ENCODE measurements at places on chromosomes 3 and 15.

DNA sequence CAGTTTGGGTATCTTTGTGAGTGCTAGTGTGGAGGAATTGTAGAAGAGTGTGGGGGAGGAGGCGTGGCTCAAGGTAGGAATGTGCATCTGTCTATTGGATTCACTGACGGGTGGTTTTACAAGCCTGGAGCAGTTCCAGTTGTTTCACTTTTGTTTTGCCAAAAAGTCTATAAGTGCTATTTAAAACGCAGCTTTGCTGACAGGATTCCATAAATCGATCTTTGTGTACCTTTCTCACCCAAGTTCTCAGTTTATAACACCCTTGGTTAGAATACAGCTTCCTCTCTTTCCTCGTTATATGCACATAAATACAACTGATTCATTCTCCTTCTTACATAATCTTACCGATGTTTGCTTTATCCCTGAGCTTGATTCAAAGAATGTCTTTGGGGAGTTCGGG is 123.2 kb upstream of the UBE2E2 start:
- H3K27ac ChIP-seq: no peak overlapping the region
- H3K4me1 ChIP-seq: peaks cover 4% of the 10 kb centered on the region
- no peaks in the 10 kb centered on the region for H3K27me3 ChIP-seq

- peak overlapping the region; percentile 80 for H3K4me3 ChIP-seq
- peak; percentile 71 for DNase-seq
- peak overlapping the region; percentile 98 for H3K27ac ChIP-seq
- peaks cover 63% of the 10 kb centered on the region for H3K4me1 ChIP-seq
These were observed 63.9 kb downstream of the IQSEC1 start for GRCh38 chr3:13009132-13009945.

DNA sequence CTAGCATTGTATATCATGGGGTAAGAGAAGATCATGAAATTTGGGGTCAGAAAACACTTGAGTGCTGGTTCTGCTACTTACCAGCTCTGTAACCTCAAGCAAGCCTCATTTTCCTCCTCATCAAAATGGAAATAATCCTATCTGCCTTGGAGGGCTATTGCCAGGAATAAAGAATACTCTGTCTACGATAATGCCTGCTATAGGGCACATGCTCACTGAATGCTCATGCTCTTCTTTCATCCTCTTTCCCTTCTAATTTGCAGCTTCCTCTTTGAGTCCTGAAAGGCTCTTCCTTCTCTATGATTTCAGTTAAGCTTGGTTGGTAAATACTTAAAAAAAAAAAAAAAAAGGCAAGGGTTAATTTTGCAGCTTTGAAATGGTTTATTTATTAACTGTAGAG is 12.8 kb downstream of the RTP1 start:
- H3K27me3 ChIP-seq: peaks cover 7% of the 10 kb centered on the region
- no peaks in the 10 kb centered on the region for H3K4me1 ChIP-seq
- H3K4me3 ChIP-seq: no peak overlapping the region

DNA sequence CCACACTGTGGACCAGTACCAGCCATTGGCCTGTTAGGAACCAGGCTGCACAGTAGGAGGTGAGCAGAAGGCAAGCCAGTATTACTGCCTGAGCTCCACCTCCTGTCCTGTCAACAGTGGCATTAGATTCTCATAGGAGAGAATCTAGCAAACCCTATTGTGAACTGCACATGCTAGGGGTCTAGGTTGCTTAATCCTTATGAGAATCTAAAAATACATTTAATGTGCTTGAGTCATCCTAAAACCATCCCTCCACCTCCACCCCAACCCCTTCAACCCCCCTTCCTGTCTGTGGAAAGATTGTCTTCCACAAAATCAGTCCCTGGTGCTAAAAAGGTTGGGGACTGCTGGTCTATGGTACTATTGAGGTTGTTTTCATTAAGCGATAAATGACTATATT is 49.3 kb upstream of the KCNAB1 start:
- no peak for DNase-seq
- no peaks in the 10 kb centered on the region for H3K4me1 ChIP-seq
- no peak overlapping the region for H3K27ac ChIP-seq
- no peak overlapping the region for H3K4me3 ChIP-seq
- peaks cover 12% of the 10 kb centered on the region for H3K27me3 ChIP-seq
- no peaks in the 10 kb centered on the region for H3K36me3 ChIP-seq

DNA sequence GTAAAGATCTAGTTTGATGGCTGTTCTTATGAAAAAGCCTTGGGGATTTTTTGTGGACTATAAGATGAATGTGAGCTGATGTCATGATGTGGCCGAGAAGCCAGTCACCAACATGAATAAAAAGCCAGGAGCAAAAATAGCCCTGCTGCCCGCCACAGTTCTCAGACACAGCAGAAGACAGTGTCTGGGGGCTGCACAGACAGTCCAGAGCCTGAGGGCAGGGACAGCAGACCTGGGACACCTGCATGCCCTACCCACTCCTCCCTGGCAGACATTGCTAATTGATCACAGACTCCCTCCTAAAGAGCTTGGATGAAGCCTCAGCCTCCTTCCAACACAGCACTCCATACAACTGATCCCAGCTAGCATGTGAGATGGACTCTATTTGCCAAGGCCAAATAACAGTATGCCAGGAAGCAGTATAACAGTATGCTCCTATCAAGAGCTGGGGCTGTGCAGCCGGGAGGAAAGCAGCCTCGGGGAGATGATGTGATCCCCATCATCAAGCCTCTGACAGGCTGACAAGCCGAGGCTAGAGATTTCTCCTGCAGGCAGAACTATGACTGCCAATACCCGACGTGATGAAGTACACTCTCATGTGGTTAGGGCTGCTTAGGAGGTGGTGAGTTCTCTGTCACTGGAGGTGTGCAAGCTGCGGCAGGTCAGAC is 105.4 kb upstream of the RPL32 start:
- no peak overlapping the region for H3K27ac ChIP-seq
- peaks cover 34% of the 10 kb centered on the region for H3K4me1 ChIP-seq
- DNase-seq: no peak
- peaks cover 3% of the 10 kb centered on the region for H3K36me3 ChIP-seq
- H3K27me3 ChIP-seq: no peaks in the 10 kb centered on the region

DNA sequence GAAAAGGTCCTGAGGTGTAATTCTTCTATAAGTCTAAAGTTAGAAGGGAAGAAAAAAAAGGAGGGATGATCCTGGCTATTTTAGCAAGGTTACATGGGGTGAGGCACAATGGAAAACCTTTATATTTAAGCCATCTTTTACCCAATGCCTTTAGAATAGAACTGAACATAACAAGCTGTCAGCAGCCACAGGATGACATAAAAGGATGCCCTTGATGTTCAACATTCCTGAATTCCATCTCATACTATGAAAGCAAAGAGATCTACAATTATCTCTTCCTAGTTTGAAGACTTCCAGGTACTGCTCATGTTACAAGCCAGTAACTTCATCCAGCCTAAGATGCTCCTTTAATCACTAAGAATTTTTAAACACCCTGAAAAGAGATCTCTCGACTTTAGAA is 26.9 kb downstream of the NEK10 start:
- H3K27me3 ChIP-seq: peaks cover 1% of the 10 kb centered on the region
- H3K27ac ChIP-seq: no peak overlapping the region
- H3K36me3 ChIP-seq: no peaks in the 10 kb centered on the region
- H3K4me3 ChIP-seq: no peak overlapping the region

DNA sequence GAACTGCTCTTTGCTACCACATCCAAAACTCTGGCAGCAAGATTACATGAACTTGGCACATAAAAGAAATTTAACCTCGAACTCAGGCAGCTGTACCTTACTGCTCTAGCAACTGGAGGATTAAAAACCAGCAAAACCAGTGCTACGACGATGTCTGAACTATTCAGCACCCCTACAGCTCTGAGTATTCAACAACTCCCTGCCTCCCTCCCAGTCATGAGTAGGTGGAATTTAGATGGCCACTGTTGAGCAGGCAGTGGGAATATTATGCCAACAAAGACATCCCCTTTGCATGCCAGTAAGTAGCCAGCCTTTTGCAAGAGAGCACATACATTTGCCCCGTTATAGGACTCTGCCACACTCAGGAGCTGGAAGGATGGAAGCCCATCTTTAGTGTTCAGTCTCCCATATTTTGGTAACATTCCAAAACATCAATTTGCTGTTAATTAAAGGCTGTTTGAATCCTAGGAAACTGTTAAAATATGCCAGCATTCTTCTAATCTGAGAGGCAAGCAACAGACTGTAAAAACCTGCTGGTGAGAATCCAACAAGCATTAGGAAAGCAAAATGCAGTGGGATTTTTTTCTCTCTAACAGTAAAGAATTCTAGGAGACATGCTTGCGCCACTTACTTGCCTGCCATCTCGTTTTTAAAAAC is 85.4 kb downstream of the ZNF385D start:
- no peaks in the 10 kb centered on the region for H3K36me3 ChIP-seq
- H3K4me3 ChIP-seq: no peak overlapping the region
- H3K27ac ChIP-seq: no peak overlapping the region

DNA sequence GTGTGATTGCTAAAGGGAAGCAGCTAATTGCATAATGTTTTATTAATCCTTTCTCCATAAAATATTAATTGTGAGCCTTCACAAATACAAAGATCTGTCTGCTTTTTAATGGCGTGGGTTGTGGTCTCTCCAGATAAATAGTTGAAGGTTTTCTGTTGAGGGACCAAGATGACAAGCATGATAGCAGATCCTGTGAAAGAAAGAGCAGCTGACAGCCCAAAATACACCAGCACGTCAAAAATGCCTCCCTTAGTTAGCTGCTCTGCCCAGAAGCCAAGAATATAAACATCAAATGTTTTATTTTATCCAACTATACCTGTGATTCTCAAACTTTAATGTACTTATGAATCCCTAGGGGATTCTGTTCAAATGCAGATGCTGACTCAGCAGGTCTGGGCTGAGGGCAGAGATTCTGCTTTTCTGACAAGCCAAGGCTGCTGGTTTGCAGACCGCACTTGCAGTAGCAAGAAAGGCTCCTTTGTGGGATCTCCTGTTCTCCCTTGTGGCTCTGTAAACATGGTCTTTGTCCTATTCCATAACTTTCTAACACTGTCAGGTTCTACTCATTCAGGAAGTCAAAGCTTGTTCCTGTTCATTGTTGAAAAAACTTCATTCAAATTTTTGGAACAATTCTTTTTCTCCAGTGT is 119.1 kb upstream of the SLC25A36 start:
- H3K36me3 ChIP-seq: no peaks in the 10 kb centered on the region
- H3K27me3 ChIP-seq: no peaks in the 10 kb centered on the region
- H3K4me1 ChIP-seq: no peaks in the 10 kb centered on the region
- no peak for DNase-seq

- H3K4me1 ChIP-seq: no peaks in the 10 kb centered on the region
- H3K27ac ChIP-seq: no peak overlapping the region
- no peaks in the 10 kb centered on the region for H3K27me3 ChIP-seq
These were observed 108.3 kb upstream of the CACNA2D3 start for GRCh38 chr3:54014067-54014466.

GRCh38 chr3:124627501-124627908 is 102.7 kb upstream of the UMPS start:
- no peak overlapping the region for H3K4me3 ChIP-seq
- no peak for DNase-seq
- no peak overlapping the region for H3K27ac ChIP-seq
- H3K4me1 ChIP-seq: peaks cover 10% of the 10 kb centered on the region
- H3K27me3 ChIP-seq: peaks cover 16% of the 10 kb centered on the region

- no peak overlapping the region for H3K27ac ChIP-seq
- DNase-seq: no peak
- H3K36me3 ChIP-seq: peaks cover 31% of the 10 kb centered on the region
- no peaks in the 10 kb centered on the region for H3K27me3 ChIP-seq
- H3K4me1 ChIP-seq: peaks cover 10% of the 10 kb centered on the region
These were observed 42.6 kb downstream of the ZNF148 start for GRCh38 chr3:125332504-125332903.

DNA sequence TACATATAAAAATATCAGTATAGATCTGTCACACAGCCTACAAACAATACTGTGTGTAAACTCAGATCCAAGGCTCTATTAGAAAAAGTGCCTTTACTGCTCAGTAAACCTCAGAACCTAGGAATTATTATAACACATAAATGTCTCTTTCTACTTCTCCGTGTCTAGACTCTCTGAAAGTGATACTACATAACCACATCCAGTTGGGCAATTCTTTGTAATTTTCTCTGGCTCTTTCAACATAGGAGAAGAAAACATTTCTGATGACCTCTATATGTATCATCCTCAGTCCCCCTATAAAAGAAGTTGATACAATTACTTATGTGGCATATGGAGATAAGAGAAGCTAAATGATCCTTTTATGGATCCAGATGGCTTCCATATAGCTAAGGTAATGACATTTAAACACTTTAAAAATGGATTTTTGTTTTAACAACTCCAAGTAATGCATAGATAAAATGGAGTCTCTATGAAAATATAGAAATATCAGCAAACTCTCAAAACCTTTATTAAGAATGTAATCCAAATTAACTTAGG is 104.5 kb downstream of the LSAMP start:
- H3K4me1 ChIP-seq: no peaks in the 10 kb centered on the region
- H3K4me3 ChIP-seq: no peak overlapping the region
- no peaks in the 10 kb centered on the region for H3K27me3 ChIP-seq
- no peaks in the 10 kb centered on the region for H3K36me3 ChIP-seq

GRCh38 chr3:23405081-23405480 is 202.0 kb downstream of the UBE2E2 start:
- H3K4me3 ChIP-seq: no peak overlapping the region
- no peak for DNase-seq
- peaks cover 10% of the 10 kb centered on the region for H3K4me1 ChIP-seq
- peaks cover 22% of the 10 kb centered on the region for H3K27me3 ChIP-seq
- H3K27ac ChIP-seq: no peak overlapping the region

GRCh38 chr15:39682366-39682765 is 100.3 kb downstream of the FSIP1 start:
- peaks cover 1% of the 10 kb centered on the region for H3K4me1 ChIP-seq
- no peak overlapping the region for H3K27ac ChIP-seq
- peaks cover 8% of the 10 kb centered on the region for H3K27me3 ChIP-seq
- no peak overlapping the region for H3K4me3 ChIP-seq
- no peaks in the 10 kb centered on the region for H3K36me3 ChIP-seq
- no peak for DNase-seq
